ENCODE measurements at places on chromosomes 1 and 21. TPM values are rescaled to one million over a fixed set of nuclear protein-coding genes. Genes with fewer than 3 reads are reported as not detected.

DNA sequence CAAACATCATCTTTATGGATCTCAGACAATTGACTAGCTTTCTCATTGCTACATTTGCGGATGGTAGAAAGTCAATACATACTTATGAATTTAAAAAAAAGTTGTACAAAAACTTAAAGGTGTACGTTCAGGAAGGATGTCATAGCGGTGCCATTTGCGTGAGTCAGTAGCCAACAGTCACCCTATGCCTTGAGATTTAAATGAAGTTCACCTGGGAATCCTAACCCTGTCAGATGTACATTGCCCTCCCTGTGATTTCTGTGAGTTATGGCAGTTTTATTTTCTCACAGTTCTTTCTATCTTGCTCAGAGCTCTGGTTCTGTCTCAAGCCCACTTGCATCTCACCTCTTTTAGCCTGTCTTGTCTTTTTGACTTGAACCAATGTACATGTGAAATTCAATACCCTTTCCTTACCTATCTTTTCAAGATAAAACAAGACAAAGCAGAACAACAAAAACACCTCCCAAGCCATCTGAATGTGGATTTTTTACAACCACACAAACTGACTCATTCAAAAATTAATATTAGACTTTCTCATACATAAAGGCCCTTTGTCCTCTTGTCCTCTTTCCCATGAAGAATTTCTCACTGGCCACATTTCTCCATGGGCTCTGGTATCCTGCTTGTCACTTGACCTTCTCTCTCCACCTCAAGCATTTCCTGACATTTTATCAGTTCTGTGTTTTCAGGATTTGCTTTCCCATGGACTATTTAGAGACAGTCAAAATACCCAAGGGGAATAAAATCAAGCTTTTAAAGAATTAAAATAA, 25.3 kb upstream of the ZNF697 start:
- DNase-seq: no peak

GRCh38 chr1:229406798-229407197, 27.1 kb downstream of the ACTA1 start:
- DNase-seq: no peak

- DNase-seq: no peak
Measured at GRCh38 chr1:15625056-15625917, 8.0 kb downstream of the DDI2 start.

- DNase-seq: no peak
Measured at GRCh38 chr1:2237773-2238172, 9.7 kb downstream of the SKI start.

- DNase-seq: no peak
Measured at GRCh38 chr1:80892539-80892938, 908.2 kb upstream of the ADGRL2 start.

DNA sequence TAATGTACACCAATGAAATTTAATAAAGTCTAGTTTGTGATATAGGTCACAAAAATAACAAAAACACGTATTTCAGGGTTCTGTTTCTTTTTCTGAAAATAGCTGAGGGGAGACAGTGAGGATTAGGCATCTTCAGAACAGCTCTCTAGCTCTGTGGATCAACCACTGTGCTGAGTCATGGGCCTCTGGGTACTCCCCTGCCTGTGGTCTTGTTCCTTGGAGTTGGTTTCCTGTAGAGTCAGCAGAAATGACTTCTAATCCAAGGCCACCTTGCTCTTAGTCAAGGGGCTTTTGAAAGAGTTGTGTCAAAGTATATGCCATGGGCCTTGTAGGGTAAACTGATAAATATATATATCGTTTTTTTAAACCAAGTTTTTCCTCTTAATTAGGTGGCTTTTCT, 141.8 kb upstream of the ZRANB2 start:
- DNase-seq: no peak

- DNase-seq: no peak
Measured at GRCh38 chr1:38123356-38124135, 77.0 kb upstream of the POU3F1 start.

GRCh38 chr1:91026320-91026719, 4.5 kb upstream of the ZNF644 start:
- DNase-seq: no peak

DNA sequence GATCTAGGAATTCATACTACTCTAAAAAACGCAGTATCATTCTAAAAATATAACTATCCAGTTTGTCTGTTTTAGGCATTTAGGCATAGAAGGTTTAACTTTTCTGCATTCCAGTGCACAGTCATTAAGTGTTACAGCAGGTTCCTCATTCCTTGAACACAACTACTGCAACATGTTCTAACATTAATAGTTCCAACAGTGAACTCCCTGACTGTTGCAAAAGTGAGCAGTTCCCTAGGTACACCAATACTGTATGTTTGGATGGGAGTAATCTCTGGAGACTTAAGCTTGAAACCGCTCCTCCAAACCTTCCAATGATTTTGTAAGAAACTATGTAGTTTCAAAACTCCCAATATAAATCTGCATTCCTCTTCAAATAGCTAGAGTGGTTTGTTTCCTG, 46.2 kb downstream of the UCHL5 start:
- DNase-seq: no peak

- no peak for DNase-seq
Measured at GRCh38 chr21:40647706-40648105, 199.3 kb downstream of the DSCAM start.

DNA sequence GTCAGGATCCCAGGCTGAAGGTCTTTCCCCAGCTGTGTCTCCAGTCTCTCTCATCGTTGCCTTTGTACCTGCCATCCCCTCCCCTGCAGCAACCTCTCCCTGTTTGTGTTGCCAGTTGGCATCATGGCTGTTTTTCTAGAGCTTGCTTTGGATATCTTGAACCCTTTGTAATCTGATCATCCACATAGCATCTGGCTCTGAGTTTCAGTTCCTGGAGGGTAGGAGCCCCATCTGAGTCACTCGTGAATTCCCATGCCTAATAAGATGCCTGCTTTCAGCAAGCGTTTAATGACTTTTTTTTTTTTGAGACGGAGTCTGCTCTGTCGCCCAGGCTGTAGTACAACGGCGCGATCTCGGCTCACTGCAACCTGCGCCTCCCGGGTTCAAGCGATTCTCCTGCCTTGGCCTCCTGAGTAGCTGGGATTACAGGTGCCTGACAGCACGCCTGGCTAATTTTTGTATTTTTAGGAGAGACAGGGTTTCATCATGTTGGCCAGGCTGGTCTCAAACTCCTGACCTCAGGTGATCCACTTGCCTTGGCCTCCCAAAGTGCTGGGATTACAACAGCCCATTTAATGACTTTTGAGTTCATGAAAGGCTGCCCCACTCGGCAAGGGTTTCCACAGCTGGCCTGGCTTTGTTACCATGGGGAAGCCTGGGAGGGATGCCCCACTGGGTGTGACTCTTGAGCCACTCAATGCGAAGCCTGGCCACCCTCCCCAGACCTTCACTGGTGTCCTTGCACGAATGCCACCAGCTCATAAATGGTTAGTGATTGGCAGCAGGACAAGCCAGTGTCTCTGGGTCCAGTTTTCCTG, 11.9 kb downstream of the ALPL start:
- DNase-seq: no peak

GRCh38 chr1:6328696-6329095, 64.9 kb downstream of the ACOT7 start:
- no peak for DNase-seq

DNA sequence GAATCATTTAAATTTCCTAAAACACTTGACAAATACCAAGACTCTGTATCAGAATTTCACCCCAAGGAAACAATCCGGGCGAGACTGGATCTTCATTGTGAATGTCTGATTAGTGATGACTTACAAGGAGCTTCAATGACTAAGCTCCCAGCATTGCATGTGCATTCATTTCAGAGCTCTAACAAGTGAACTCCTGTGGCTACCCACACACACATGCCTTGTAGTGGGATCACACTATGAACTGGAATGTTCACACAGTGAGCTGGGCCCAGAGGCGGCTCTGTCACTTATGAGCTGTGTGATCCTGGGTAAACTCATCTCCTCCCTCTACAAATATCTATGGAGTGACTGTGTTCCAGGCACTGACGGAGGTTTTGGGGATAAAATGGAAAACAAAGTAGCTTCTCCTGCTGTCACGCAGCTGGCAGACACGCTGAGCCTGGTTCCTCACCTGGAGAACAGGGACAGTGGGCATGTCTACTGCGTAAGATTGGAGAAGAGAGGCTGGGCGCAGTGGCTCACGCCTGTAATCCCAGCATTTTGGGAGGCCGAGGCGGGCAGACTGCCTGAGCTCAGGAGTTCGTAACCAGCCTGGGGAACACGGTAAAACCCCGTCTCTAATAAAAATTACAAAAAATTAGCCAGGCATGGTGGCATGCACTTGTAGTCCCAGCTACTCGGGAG, 56.9 kb downstream of the CLSTN1 start:
- DNase-seq: no peak

DNA sequence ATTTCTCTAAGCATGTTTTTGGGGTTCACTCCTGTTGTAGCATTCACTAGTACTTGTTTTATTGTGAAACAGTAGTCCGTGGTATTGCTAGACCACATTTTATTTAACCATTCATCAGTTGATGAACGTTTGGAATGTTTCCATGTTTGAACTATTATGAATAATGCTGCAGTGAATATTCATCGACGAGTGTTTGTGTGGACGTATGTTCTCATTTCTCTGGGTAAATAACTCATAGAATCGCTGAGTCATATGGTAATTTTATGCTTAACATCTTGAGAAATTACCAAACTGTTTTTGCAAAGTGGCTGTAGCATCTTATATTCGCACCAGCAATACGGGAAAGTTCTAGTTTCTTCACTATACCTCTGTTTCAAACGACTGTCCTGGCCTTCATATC, 28.0 kb upstream of the KAZN start:
- DNase-seq: no peak

DNA sequence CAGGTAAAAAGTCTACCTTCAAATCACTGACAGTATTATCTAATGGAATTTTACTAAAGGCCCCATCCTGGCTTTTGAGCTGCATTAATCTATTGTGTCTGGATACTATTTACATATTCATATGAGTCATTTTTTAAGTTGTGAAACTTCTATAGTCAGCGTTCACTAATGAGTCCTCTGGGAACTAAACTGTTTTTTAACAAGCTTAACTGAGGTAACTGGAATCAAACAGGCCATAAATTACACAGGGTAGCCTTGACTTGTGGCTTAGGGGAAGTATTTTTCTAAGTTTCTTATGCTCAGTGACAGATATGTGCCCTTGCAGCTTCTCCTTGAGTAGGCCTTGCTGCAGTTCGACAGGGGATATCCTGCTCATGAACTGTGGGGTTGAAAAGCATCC, 68.8 kb downstream of the JMJD4 start:
- DNase-seq: no peak

GRCh38 chr1:194175251-194175650, 988.8 kb upstream of the B3GALT2 start:
- no peak for DNase-seq

DNA sequence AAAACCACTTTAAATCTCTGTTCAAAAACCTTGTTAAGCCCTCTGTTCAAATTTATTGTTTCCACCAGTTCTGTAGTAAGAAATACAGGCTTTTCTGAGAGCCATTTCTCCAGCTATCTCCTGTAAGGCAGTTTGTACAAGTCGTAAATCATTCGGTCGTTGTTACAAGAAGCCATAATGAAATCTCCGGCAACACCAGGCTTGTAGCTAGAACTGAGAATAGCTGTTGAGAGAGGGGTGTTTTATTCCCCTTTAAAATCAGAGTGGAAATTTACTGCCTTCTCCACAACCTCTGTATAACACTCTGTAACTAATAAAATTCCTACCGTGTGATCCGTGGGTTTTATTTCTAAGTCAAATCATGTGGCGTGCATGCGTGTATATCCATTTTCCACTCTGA, 335.8 kb upstream of the KAZN start:
- DNase-seq: no peak

- no peak for DNase-seq
Measured at GRCh38 chr1:182855911-182856310, 16.8 kb downstream of the DHX9 start.

- DNase-seq: no peak
Measured at GRCh38 chr1:213541641-213542040, 446.1 kb upstream of the PROX1 start.

DNA sequence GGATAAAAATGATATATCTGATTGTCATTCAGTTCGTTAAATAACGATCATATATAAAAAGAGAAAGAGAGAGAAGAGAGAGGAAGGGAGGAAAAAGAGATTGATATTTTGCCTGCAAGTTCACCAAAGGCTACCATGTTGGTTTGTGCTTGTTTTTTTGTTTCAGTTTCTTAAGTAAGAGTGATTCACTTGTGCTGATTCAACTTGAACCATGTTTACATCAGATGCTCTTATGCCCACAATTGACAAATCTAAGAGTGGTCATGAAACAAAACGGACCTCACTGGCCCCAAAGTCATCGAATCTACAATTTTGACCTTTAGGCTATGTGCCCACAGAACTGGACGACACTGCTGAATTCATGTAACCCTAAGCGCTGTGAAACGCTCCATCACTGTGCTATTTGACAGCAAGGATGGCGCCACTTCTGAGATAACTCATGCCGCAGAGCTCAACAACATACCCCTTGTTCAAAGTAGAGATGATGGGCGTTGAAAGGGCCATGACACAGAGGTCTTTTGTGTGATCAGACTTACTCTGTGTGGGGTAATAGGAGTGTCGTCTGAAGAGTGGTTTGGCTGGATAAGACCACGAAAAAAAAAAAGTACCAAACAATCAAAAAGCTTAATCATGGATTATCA, 481.4 kb downstream of the SETD4 start:
- no peak for DNase-seq

- DNase-seq: no peak
Measured at GRCh38 chr1:231193710-231194340, 32.0 kb downstream of the TRIM67 start.

GRCh38 chr1:180160357-180160756, 5.7 kb downstream of the QSOX1 start:
- DNase-seq: no peak

The ITLN2 gene
- total RNA-seq: not detected

The CLDN17 gene
- not detected for total RNA-seq

The SH2D1B gene
- total RNA-seq: 0.18 TPM

The SLC35F3 gene
- not detected for total RNA-seq

The RAB13 gene
- total RNA-seq: 22.1 TPM

The FNDC5 gene
- not detected for total RNA-seq

The PCAT6 gene
- 3.9 TPM for total RNA-seq

The C1QB gene
- not detected for total RNA-seq

All from activated naive CD4-positive, alpha-beta T cell treated with anti-CD3 and anti-CD28 coated beads, Interleukin-2, amount 50 U/mL, for 72 hours (primary cell).